ENCODE measurements at places on chromosomes 13 and 19.

GRCh38 chr13:74715718-74716117 is 581.5 kb upstream of the KLF12 start:
- no peak for DNase-seq

- no peak for DNase-seq
Measured at GRCh38 chr19:21603431-21604231, 98.2 kb downstream of the ZNF429 start.

GRCh38 chr19:21202865-21203494 is 61.1 kb downstream of the ZNF431 start:
- peak; percentile 43 for DNase-seq

GRCh38 chr13:81745391-81745790 is 1404.5 kb upstream of the SPRY2 start:
- DNase-seq, result no peak

DNA sequence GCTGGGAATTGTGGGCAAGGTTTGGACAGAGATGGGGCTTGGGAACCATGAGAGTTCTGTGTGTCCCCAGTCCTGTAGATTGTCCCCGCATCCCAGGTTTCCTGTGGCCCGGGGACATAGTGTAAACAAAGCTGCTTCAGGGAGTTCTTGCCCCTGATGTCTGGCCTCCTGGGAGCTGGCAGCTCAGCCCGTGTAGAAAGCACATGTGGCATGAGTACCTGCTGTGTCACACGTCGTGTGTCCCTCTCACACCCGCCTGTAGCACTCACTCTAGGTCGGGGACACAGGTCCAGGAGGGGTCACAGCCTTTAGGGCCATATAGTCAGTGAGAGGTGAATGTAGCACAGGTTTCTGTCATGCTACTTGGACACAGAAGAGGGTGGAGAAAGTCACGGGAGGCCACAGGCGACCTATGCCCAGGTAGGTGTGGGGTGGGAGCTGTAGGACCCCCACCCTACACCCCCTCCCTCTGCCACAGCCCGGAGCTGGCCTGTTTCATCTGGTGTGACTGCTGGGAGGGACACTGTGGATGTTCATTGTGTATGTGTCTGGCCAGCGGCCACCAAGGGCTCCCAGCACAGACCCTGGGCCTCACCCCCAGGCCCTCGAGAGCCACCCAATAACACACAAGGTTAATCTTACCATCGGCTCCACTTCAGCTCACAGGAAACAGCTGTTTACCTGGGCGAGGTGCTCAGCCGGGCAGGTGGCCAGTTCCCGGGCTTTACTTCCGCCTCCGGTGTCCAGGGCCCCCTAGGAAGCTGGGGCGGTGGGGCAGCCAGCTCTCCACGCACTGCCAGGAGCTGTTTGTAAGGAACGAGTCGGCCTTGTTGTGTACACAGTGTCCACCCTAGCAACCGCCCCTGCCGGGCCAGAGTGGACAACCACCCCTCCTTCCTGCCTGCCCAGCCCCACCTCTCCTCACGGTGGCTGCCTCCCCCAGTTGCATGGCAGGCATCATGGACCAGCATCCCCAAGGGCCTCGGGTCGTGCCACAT is 49.7 kb downstream of the COMP start:
- no peak for DNase-seq

- no peak for DNase-seq
Measured at GRCh38 chr13:66154976-66155375, 1075.2 kb downstream of the PCDH9 start.

DNA sequence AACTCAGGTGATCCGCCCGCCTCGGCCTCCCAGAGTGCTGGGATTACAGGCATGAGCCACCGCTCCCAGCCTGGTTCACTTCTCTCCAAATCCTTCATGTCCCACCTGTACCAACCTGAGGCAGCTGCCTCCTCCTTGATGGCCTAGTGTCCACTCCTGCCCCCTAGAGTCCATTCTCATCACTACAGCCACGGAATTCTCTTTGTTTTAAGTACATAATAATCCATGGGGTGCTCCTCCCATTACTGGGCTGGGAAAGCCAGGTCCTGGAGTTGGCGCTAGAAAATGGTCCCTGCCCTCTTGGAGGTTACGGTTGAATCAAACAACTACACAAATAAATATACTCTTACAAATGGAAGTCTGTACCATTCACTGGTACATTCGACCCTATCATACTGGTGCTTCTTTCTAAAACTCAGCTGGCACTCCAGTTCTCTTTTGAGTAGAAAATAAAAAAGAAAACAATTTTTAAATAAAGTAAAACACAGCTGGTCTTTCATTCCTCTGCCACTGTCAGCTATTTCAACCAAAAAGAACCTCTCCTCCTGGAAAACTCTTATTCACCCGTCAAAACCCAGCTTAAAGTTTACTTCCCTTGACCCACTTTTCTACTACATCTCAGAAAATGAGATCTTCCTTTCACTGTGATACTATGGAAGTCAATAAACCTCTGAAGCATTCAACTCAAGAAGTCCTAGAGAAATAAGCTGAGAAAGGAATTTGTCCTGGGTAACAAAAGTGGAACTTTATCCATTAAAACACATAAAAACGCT is 22.4 kb upstream of the ARHGEF18 start:
- peak; percentile 53 for DNase-seq

DNA sequence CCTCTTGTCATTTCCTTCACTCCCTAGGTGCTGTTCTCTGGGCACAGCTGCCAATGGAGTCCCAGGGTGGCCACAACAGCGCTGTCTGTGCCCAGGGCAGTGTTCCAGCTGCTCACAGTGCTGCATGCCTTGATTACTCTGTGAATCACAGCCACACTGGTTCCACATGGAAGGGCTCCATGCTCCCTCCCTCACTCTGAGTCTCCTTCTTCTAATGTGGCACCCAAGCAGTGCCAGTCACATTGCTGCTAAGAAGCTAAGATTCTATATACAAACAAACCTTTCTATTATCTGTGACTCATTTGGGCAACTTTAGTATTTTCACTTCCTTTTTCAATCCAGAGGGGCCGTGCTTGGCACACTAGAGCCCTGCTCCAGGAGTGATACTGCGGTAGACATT is 248.7 kb downstream of the TDRD3 start:
- no peak for DNase-seq

GRCh38 chr19:58562122-58563033 is 4.0 kb upstream of the UBE2M start:
- no peak for DNase-seq

- DNase-seq, result no peak
Measured at GRCh38 chr13:35684432-35684831, 207.9 kb upstream of the MAB21L1 start.

GRCh38 chr19:48646001-48646721 is at the start of gene CA11:
CA11 (minus strand) TSS chr19:48646187; CDS start chr19:48645632, 555 bp downstream.
- DNase-seq, result peak; percentile 86

All from HEK293T (cell line).